Right ventricle myocardium inferior (tissue), 1 donor: ENCODE measurements at places on chromosomes 11 and 22. TPM values are rescaled to one million over a fixed set of nuclear protein-coding genes. Genes with fewer than 3 reads are reported as not detected.

RFPL2 gene
- total RNA-seq = not detected

CAPN1 gene
- total RNA-seq = 82.9 TPM

RTN4RL2 gene
- total RNA-seq = 1.6 TPM

TCN2 gene
- 16.7 TPM for total RNA-seq

SLC22A8 gene
- total RNA-seq = not detected

RIMBP3B gene
- total RNA-seq = 0.08 TPM

TSPAN32 gene
- total RNA-seq = 15.0 TPM

OR4S1 gene
- not detected for total RNA-seq

C11orf68 gene
- total RNA-seq = 38.5 TPM

C11orf87 gene
- total RNA-seq = not detected

FAM227A gene
- total RNA-seq = 0.27 TPM

OR52N4 gene
- total RNA-seq = not detected

MUC15 gene
- total RNA-seq = not detected
